ENCODE measurements at places on chromosomes 2 and 18.

GRCh38 chr2:43818761-43819160 lies 19.9 kb downstream of the ABCG5 start:
- peak; percentile 4 for DNase-seq

- DNase-seq, result peak; percentile 14
These were observed 116.2 kb upstream of the ST6GAL2 start for GRCh38 chr2:107001964-107002696.

DNA sequence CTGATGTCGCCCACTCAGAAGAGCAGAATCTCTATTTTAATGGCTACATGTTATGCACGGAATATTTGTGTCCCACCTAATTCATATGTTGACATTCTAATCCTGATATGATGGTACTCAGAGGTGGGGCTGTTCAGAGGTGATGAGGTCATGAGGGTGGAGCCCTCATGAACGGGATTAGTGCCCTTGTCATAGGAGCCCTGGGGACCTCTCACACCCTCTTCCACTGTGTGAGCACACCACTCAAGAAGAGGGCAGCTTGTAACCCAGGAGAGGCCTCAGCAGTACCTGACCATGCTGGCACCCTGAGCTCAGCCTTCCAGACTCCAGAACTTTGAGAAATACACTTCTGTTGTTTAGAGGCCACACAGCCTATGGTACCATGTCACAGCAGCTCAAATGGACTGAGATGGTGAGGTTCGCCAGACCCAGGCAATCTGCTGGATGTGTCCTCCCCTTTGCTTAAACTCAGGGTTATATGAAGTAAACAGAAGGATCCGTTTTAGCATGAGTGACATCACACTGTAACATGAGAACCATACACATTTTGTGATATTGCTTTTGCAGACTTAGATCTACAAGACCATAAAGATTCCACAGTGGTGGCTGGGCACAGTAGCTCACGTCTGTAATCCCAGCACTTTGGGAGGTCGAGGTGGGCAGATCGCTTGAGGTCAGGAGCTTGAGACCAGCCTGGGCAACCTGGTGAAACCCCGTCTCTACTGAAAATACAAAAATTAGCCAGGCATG lies 48.7 kb downstream of the ATOH8 start:
- DNase-seq, result no peak

DNA sequence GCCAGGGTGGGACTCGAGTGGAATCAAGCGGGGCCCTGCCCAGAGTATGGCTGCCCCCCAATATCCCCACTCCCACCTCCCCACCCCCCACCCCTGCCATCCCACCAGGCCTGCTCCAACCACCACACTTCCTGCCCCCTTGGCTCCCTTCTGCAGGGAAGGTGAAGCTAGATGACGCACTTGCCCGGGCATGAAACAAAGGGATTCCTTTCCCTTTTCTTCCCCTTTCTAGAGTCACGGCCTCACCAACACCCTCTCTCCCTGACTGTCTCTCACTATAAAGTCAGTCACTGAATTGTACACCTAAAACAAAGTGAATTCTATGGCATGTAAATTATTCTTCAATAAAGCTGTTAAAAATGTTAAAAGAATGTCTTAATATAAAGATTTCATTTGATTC lies 16.0 kb downstream of the ZBTB7C start:
- DNase-seq, result no peak

DNA sequence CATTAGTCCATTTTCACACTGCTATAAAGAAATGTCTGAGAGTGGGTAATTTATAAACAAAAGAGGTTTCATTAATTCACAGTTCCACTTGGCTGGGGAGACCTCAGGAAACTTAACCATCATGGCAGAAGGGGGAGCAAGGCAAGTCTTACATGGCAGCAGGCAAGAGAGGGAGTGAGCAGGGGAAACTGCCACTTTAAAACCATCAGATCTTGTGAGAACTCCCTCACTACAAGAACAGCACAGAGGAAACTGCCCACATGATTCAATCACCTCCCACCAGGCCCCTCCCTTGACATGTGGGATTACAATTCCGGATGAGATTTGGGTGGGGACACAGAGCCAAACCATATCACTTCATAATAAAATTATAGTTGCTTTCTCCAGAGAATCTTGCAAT lies 365.5 kb upstream of the ID2 start:
- no peak for DNase-seq

DNA sequence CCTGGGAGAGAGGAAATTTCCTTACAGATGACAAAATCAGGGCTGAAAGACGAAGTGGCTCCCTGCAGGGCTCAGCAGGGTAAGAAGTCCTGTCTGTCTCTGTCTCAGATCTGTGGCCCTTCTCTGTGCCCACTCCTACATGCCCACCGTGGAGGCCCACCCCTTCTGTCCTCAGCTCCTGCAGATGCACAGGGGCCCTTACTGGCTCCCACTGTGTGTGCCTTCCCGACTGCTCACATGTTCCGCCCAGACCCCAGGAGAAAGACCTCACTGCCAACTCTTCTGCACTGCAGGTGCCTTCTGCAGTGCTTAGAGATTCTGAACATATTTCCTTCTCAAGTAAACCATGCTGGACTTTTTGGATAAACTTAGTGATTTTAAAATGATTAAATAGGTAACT lies 1.9 kb upstream of the KCNS3 start:
- no peak for DNase-seq

GRCh38 chr2:15010346-15010745 lies 377.8 kb downstream of the LRATD1 start:
- DNase-seq, result no peak

DNA sequence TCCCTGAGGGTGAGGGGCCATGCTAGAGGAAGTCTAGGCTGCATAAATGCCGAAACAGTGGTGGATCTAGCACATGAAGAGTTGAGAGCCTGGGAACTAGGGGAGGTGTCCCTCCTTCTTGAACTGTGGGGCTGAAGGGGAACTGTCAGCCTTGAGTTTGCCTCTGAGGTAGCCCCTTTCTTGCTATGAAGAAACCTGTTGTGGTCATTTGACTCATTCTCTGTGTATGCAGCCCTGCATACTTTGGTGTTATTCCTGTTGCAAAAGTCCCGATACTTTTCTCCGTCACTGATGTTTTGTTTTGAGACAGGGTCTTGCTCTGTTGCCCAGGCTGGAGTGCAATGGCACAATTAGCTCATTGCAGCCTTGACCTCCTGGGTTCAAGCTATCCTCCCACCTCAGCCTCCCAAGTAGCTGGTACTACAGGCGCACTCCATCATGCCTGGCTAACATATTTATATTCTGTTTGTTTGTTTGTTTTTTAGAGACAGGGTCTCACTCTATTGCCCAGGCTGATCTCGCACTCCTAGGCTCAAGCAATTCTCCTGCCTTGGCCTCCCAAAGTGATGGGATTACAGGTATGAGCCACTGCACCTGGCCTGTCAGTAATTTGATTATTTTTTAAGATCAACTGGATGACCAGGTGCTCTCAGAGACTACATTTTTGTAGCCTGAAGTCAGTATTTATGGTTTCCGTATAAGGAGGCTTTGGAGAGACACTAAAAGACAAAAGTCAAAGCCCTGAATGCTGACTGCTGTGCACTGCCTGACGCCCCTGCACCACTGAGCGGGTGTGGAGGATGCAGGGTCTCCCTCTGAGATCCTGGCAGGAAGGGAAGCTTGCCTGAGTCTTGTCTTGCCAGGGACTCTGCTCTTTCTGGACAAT lies 126.0 kb upstream of the MSH6 start:
- DNase-seq, result peak; percentile 87

- DNase-seq, result no peak
These were observed 34.4 kb downstream of the ZFP36L2 start for GRCh38 chr2:43191947-43192516.

- DNase-seq, result peak; percentile 50
These were observed 61.9 kb downstream of the EIF5B start for GRCh38 chr2:99399063-99399462.

- DNase-seq, result no peak
These were observed 65.7 kb downstream of the MCFD2 start for GRCh38 chr2:46849721-46850556.

- no peak for DNase-seq
These were observed 172.0 kb upstream of the ALKAL2 start for GRCh38 chr2:459931-460330.

GRCh38 chr2:215793747-215794595 lies 219.4 kb downstream of the MREG start:
- DNase-seq, result peak; percentile 43

GRCh38 chr2:27191070-27191829 lies 20.6 kb upstream of the ATRAID start:
- DNase-seq, result no peak

DNA sequence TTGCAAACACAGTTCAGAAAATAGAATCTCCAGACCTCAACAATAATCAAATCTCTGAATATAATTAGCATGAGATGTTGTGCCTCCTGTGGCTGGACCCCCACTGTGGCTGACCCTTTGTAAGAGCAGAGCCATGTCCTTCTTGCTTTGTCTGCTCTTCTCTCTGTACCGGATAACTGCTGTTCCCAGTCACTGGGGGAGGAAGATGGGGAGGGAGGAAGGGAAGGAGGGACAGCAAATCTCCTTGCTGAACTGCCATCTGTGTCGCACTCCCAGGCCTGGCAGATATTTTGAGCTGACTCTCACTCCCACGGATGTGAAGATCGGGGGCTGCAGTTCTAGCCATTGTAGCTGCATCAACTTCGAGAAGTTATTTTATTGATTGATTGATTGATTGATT lies 319.0 kb upstream of the CXCR4 start:
- no peak for DNase-seq

GRCh38 chr2:7812231-7812995 lies 869.4 kb upstream of the ID2 start:
- DNase-seq, result no peak

- DNase-seq, result no peak
These were observed 64.6 kb downstream of the DSEL start for GRCh38 chr18:67451960-67452359.

GRCh38 chr2:239358062-239358754 lies 42.6 kb downstream of the HDAC4 start:
- DNase-seq, result no peak

DNA sequence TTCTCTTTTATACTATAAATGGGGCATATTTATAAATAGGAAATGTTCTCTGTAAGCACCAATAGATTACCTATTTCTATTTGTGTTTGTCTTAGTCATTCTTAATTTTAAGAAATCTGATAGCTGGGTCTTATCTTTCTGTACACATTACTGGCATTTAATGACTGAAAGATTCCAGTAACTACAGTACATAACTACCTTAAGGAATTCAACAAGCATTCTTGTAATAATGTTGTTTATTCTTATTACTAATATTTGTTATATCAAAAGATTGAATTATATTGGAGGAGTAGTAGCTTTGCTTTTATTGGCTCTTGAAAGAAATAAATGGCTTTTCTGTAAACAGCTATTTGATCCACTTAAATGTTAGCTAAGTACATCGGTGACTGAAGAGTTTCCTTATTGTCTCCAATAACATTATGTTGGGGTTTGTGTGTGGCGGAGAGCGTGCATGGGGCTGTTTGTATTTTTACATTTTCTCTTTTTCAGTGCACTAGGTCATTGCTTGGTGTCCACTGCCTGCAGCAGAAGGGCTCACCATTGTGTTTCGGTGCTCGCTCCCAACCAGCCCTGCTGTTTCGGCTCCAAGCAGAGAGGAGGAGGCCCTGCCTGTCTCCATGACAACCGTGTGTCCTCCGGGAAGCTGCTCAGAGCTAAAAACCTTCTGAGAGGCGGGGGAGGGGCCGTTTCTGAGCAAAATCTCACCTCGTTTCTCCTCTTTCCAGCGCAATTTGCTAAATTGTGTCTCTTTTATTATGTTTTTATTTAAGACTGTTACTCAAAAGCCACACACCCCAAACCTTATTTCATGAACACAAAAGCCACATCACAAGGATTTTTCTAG lies 112.5 kb upstream of the SLC38A11 start:
- DNase-seq, result peak; percentile 57

GRCh38 chr2:151891566-151892194 lies 63.5 kb upstream of the ARL5A start:
- DNase-seq, result peak; percentile 73

DNA sequence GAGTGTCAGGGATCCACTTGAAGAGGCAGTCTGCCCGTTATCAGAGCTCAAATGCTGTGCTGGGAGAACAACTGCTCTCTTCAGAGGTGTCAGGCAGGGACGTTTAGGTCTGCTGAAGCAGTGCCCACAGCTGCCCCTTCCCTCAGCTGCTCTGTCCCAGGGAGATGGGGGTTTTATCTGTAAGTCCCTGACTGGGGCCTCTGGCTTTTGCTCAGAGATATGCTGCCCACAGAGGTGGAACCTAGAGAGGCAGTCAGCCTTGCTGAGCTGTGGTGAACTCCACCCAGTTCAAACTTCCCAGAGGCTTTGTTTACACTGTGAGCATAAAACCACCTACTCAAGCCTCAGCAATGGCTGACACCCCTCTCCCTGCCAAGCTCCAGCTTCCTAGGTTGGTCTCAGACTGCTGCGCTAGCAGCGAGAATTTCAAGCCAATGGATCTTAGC lies 38.1 kb downstream of the PLEK start:
- no peak for DNase-seq

All from trophoblast cell (in vitro differentiated cells and primary cell).